Activated T-cell treated with anti-CD3 and anti-CD28 coated beads for 1 hour (primary cell): ENCODE measurements at places on chromosomes 6 and 20.

- no peak for DNase-seq
Observed at GRCh38 chr6:160078883-160079685, 42.5 kb upstream of the SLC22A1 start.

- no peak for DNase-seq
Observed at GRCh38 chr20:1660246-1660645, 2.7 kb upstream of the SIRPG start.

DNA sequence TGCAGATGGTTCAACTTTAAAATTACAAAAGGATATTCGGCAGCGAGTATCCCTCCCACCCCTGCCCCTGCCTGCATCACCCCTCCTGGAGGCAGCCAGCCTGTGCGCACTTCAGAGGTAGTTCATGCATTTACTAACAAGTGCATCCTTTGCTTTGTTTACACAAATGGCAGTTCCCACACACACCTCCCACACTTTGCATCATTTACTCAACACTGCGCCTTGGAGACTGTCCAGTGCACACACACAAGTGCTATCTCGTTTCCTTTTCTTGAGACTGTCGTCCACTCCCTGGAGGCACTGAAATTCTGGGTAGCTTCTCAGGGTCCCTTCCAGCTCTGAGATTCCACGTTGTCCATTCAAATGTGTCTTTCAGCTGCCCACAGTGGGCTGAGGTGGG is 53.1 kb upstream of the VSX1 start:
- no peak for DNase-seq

DNA sequence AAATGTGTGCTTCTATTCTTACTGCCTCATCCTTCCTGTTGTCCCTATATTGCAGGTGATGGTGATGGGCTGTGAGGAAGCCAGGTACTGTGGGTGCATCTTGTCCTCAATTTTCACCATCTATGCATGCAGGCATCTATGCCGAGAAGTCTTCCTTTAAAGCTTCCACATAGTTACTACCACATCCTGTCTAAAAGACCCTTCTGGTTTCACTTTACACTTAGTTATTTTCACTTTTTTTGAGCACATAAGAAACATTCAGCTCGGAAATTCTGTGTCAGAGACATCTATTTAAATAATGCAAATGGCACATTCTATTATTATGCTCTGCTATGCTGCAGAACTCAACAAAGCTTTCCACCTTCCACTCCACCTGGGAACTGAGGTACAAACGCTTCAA is 28.2 kb upstream of the FABP7 start:
- no peak for DNase-seq

DNA sequence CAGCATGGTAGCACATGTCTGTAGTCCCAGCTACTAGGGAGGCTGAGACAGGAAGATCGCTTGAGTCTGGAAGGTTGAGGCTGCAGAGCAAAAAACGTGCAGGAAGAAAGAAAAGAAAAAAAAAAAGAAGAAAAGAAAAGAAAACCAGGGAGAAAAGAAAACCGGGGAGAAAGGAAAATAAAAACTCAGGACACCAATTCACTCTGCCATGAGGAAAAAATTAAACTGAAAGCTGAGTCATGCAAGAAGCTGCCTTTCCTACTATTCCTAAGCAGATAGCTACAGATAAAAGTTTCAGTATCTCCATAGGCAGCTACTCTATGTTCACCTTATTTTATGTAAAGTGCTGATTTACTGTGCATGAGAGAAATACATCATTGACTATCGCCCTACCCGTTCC is 10.5 kb downstream of the PTGIS start:
- no peak for DNase-seq

- no peak for DNase-seq
Observed at GRCh38 chr20:24489631-24490260, 20.3 kb downstream of the SYNDIG1 start.
